ENCODE measurements at places on chromosomes 6 and 20. TPM values are rescaled to one million over a fixed set of nuclear protein-coding genes. Genes with fewer than 3 reads are reported as not detected.

HAO1 gene
- not detected for total RNA-seq

HTR1E gene
- not detected for total RNA-seq

EYA4 gene
- 2.2 TPM for total RNA-seq

ZNF335 gene
- 25.9 TPM for total RNA-seq

FGD2 gene
- total RNA-seq, result 383 TPM

ANGPT4 gene
- total RNA-seq, result not detected

TREML4 gene
- total RNA-seq, result not detected
